ENCODE measurements at places on chromosomes 1 and 21.

GRCh38 chr1:230717251-230717650 lies 3.3 kb upstream of the AGT start:
- DNase-seq, result no peak

- DNase-seq, result no peak
These were observed 668 bp upstream of the PADI4 start for GRCh38 chr1:17307329-17307728.

GRCh38 chr1:228174482-228175315 lies 9.1 kb downstream of the IBA57 start:
- DNase-seq, result no peak

DNA sequence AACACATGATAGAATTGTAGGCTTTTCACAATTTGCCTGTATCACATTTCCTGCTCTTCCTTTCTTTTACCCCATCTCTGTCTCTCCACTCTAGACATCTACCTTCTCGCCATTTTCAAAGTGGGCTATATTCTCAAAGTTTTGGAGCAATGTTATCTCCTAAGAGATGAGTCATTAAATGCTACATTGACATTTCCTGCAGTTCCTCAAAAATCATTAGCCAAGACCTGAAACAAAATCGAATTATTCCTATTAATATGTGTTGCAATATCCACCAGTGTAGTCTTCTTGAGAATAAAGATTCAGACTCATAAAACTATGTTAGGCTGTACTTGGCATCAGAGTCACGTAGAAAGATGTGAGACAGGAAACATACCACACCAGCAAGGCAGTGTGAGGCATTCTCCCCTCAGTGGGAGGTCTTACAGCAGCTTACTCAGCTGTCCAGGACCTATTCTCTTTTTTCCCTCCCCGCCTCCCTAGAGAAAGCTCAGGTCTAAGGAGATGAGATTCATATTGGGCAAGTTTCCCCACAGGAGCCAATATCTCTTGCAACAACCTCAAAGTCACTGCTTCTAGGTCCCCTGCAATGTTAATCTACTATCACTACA lies 38.8 kb downstream of the FRRS1 start:
- no peak for DNase-seq

DNA sequence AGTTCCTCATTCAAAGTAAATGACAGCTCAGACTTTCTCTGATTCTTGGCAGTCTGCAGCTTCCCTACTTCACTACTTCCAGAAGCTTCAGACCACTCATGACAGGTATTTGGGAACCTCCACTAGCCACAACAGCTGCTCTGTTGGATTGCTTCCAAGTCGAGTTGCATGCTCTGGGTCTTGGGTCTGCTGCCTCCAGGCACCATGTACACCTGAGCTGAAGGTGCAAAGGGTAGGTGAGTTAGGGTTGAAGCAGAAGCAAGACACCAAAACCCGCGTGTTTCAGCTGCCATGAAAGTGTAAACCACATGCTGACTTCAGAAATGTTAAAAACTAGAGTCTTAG lies 62.7 kb downstream of the ZNF684 start:
- DNase-seq, result no peak

- DNase-seq, result no peak
These were observed 3.0 kb upstream of the DMRTA2 start for GRCh38 chr1:50426108-50426700.

DNA sequence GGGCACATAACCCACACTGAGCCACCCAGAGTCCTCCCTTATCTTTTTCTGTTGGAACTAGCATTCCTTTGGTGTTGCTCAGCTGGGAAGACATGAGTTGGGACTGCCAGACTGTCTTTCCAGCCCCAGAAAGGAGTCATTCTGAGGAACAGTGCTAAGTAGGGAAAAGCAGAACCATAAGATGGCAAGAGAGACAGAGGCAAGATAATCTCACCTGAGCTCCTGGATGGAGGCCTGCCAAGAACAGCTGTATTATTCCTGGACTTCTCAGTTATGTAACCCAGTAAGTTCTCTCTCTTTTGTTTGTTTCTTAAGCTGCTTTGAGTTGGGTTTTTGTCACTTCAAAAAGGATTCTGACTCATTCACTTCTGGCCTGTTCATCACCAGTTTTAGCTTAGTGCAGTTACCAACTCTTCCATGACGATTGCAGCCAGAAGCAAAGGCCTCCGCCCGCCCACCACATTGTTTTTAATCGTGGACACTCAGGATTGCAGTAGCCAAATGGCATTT lies 134.4 kb downstream of the OMA1 start:
- no peak for DNase-seq

- no peak for DNase-seq
These were observed 17.1 kb downstream of the ATP6V1G3 start for GRCh38 chr1:198523182-198523950.

DNA sequence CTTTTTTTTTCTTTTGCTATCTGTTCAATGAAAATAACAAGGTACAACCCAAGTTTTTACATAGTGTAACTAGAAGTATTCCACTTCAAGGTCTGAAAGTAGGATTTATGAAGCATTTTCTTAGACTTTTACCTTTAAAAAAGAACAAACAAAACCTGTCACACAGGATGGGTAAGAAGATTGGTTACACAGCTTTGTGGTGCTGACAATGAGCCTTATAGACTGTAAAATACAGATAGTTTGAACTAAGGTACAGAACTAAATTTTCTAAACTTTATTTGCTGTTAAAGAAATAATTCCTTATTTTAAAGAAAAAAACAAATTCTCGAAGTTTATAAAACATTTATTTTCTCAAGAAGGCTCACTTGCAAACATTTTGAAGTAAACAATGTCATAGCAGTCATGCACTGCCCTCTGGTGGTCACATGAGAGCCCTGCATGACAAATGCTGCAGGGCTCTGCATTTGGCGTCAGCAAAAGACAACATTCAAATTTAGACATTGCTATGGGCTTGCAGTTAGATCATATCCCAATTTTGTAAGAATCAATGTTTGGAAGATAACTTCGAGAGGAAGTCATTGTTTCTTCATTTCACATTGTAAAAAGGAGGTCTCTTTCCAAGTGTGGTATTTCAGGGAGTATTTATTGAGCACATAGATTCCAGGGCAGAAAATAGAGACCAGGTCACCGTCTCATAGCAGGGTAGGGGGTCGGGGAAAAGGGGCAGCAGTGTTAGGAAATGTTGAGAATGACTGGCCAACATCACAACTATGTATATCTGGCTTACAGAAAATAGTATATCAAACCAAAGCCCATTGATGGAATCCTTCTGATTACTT lies 115.3 kb upstream of the FMN2 start:
- no peak for DNase-seq

- no peak for DNase-seq
These were observed 97.4 kb upstream of the KCNJ15 start for GRCh38 chr21:38159355-38159754.

DNA sequence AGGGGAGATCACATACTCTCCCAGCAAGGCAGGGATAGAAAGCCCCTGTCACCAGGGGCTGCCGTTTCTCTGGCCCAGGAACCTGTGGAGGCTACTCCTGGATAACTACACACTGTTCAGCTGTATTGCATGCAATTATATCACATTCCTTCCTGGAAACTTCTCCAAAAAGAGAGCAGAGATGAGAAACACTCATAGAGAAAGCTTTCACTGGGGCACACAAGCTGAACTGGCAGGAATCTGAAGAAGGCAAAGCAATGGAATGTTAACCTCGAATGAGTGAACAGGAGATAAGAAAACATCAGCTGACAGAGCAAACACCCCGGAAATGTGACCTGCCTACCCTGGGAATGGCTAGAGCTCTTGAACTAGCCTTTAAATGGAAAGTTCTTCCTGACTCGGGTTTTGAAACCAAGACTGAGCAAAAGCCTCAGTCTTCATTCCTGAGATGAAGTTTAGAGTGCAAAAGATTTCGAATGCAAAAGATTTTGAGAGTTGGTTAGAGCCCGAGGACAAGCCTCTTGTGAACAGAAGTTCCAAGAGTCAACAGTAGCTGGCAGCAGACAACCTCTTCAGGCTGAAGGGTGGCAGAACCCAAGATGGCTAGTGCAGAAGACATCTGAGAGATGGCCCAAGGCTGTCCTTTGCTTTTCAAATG lies 32.3 kb downstream of the CCN1 start:
- no peak for DNase-seq

GRCh38 chr1:30804352-30804751 lies 46.8 kb upstream of the LAPTM5 start:
- no peak for DNase-seq

DNA sequence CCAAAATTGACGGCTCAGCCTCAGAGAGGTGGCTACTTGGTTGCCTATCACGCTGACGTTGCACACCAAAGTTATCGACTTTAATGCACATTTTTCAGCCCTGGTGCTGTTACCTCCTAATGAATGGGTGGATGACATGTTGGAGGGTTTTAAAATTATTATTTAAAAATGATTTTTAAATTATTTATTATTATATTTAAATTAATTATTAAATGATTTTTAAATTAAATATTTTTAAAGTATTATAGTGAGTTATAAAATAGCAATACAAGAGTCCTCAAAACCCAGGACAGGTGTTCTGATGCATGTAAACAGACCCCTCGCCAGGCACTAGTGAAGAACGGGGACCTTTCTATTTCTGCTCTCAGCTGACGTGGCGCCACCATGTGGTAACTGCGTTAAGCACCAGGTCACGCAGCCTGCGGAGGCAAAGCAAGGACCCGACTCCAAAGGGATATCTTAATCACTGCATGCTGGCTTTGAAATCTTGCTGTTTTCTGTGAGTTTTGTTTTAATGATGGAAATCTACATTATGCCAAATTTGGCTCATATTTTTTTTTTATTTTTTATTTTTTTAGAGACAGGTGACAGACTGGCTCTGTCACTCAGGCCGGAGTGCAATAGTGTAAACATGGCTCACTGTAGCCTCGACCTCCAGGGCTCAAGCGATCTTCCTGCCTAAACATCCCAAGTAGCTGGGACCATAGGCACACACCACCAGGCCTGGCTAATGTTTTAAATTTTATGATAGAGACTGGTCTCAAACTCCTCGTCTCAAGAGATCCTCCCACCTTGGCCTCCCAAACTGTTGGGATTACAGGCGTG lies 22.6 kb downstream of the CASP9 start:
- DNase-seq, result no peak

GRCh38 chr21:34054259-34054658 lies 19.1 kb upstream of the MRPS6 start:
- DNase-seq, result no peak

DNA sequence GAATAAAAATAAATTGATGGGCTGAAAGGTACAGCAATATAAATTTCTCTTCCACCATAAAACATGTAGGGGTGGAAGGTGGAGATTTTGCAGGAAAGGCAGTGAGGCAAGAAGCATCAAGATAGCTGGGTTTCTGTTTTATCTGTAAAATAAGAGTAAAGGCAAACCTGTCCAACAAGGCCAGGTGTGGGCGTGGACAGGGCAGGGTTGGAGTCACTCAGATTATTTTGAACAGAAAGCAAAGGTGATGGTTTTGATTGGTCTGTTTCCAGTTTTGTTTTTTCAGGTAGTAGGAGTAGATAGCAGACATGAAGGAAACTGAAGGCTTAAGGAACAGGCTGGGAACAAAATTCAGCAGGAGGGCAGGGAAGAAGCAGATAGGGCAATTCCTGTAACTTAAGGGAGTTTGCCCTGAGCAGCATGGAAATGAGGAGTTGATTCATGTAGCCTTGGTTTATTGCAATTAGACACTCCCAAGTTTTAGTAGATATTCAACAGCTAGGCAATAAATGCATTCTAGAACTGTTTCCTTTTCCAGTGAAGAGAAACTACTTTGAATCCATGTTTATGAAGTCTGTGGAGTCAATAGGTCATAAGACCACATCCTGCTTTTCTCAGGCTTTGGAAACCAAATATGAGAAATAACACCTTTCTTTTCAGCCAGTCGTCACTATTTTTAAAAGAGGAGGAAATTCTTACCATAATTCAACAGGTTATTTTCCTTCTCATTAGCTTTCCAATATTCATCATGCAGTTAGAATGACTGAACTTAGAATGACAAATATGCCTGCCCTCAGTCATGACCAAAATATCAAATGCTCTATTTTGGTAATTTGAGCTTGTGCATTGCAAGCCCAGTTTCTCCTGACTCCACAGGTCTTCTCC lies 38.7 kb upstream of the CD55 start:
- no peak for DNase-seq

DNA sequence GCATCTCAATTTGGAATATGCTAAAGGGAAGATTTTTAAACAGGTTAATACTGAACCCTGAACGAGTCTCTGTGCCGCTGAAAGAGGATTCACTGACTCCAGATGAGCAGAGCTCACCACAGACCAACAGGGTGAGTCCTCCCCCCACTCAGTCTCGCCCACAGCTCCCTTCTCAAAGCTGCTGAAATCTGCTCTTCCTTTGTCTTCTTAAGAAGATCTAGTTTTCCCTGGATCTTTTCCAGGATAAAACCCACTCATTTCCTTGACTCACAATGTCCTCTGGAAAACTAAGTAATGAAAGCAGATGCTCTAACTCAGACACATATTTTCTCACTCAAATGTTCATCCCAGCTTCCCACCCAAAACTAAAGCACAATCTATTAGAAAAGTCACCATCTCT lies 447.0 kb upstream of the PKN2 start:
- no peak for DNase-seq

- no peak for DNase-seq
These were observed 94.5 kb downstream of the EPHB2 start for GRCh38 chr1:22804969-22805671.

DNA sequence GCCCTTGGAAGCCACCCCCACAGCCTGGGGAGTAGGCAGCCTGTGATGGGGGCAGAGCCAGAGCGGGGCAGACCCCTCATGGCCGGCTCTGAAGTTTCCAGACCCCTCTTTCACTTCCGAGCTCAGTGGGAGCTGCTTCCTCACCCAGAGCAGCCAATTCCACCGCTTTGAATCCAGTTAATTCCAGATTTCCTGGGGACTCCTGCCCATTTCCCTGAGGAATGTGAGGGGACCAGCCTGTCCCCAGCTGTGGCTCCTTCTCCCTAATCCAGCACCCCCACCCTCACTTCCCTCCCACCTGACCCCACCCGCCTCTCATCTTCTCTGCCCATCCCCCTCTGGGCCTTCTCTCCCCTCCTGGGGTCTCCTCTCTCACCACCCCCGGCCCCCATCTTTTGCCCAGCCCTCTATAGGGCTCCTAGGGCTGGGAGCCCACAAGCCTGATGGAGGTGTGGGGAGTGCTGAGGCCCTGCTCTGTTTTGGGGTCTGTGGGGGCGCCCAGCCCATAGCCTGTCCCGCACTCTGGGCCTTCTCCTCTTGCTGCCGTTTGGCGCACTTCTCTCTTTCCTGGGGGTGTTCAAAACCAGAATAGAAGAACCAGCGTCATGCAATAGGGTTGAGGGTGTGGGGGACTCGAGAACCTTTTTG lies 26.2 kb upstream of the TNFRSF1B start:
- no peak for DNase-seq

GRCh38 chr1:70887936-70888335 lies 159.7 kb downstream of the PTGER3 start:
- no peak for DNase-seq

Measured in cortex of kidney (tissue), 1 donor.